NCI-H446 (cell line): ENCODE measurements at places on chromosomes 1 and 21.

- DNase-seq, result no peak
Measured at GRCh38 chr1:19765623-19766022, 34.1 kb downstream of the TMCO4 start.

DNA sequence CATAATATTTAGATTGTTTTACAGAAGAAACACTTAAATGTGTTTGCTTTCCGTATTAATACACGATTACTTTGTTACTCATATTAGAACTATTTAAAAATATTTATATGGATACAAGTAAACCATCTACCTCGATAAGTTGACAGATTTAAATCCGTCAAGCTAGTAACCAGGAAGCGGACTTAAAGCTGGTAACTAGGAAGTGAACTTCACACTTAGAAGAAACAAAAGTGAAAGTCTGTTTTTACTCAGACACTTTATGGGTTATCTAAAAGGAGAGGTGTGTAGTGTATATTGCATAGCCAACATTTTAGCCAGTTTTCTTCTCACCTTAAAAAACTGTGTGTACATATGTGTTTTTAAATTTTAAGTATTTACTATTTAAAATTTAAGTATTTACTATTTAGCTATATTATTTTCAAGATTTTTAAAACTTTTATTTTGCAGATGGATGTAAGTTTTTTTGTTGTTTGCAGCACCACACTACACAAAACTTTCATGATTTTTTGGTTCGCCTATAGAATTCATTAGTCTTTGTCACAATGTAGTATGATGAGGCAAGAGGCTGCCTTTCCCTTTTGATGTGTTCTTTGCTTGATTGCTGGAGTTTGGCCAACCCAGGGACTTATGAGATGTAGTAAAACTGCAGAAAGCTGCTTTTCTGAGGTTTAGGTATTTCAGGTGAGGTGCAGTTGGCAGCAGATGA is 2.7 kb downstream of the USP25 start:
- DNase-seq, result peak; percentile 6

GRCh38 chr1:192577145-192578140 is 1.9 kb downstream of the RGS1 start:
- DNase-seq, result no peak

DNA sequence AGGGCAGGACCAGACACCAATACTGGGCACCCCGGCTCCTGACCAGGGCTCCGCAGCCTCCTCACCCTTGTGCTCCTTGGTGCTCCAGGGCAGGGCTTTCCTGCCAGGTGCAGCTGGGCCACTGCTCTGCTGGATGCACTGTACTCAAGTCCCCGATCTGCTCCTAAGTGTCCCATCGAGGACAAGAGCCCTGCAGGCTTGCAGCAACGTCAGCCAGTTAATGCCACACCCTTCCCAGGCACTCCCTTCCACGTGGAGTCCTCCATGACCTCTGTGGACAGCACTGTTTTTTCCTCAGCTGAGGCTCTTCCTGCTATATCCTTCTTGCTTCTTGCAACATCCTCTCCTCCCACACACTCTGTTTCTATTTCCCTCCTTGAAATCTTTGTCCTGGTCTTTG is 94.0 kb upstream of the NGF start:
- DNase-seq, result no peak

GRCh38 chr1:4108758-4109627 is 208.9 kb upstream of the C1orf174 start:
- DNase-seq, result no peak

DNA sequence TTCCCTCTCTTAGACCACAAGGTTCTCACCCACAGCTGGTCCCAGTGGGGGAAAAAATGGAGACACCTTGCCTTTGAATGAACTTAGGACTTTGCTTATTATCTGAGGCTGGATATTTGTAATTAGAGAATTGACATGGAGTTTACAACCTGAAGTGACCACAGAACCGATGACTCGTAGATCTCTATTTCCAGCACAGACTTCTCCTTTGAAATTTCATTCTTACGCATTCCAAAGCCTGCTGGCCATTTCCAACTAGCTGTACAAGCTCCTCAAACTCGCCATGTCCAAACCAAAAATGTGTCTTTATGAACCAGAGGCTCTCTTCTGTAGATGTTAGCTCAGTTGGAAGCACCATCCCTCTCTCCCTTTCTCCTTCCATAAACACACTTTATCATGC is 12.0 kb downstream of the RAB7B start:
- DNase-seq, result no peak

DNA sequence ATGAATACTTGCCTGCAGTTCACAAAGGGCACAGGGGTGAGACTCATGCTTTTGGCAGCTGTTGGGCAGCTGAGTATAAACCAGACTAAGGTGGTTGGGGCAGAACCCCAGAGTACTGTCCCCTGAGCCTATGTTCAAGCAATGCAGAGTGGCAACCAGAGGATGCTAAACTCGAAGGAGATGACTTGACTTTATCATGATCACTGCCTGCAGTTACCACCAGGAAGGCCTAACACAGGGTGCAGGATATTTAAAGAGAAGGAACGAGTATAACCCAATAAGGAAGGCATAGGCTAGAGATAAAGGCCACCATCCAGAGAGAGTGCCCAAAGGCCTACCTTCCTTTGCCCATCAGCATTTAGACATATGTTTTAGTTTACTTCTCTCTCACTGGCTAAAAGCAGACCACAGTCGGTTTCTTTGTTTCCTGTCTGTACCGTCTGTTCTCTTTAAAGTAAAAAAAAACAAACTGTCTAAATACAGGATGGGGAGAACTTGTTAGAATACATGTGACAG is 83.3 kb downstream of the MPZL1 start:
- DNase-seq, result no peak

DNA sequence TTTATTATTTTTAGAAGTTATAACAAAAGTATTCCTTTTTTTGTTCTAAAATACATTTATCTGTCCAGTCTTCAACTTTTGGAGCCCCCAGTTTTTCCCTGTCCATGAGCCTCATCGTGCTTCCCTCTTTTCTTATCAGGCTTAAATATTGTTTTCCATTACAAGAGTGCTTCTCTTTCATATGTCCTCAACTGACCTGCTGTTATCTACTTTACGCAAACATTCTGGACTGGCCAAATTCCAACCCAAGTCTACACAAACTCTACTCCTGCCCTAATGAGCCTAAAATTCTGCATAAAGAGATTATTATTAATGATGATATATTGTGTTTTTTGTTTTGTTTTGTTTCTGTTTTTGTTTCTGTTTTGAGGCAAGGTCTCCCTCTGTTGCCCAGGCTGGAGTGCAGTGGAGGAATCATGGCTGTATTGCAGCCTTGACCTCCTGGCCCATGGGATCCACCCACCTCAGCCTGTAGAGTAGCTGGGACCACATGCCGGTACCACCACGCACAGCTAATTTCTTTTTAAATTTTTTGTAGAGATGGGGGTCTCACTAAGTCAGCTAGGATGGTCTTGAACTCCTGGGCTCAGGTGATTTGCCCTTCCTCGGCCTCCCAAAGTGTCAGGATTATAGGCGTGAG is 318.8 kb upstream of the NEGR1 start:
- no peak for DNase-seq

GRCh38 chr1:31502926-31503511 is 73.3 kb upstream of the TINAGL1 start:
- no peak for DNase-seq

DNA sequence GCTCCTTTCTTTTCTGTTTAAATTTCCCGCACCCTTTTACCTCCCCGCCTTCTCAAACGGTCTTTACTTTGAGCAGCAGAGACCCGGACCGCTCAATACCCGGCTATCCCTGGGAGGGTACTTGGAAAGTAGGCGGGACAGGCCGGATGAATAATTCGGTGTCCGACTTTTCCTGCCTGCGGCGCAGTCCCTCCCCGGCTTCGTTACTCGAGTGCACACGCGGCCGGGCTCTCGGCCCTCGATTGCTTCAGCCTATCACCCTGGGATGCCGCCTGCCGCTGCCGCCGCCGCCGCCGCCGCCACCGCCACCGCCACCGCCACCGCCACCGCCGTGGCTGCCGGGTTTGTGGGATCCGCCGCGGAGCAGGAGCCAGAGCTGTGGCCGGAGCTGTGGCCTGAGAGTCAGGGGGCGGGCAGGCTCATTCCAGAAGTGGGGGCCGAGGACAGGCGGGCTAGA is 382 bp upstream of the RASAL2 start:
- peak; percentile 93 for DNase-seq

- no peak for DNase-seq
Measured at GRCh38 chr21:38507374-38507942, 9.2 kb upstream of the ERG start.

- no peak for DNase-seq
Measured at GRCh38 chr1:183821309-183821888, 16.5 kb downstream of the RGL1 start.

GRCh38 chr1:92599184-92599583 is 112.5 kb upstream of the GFI1 start:
- DNase-seq, result no peak

GRCh38 chr1:50846224-50846839 is 113.7 kb downstream of the FAF1 start:
- DNase-seq, result no peak

GRCh38 chr1:23444104-23444533 is 19.6 kb upstream of the TCEA3 start:
- DNase-seq, result no peak

DNA sequence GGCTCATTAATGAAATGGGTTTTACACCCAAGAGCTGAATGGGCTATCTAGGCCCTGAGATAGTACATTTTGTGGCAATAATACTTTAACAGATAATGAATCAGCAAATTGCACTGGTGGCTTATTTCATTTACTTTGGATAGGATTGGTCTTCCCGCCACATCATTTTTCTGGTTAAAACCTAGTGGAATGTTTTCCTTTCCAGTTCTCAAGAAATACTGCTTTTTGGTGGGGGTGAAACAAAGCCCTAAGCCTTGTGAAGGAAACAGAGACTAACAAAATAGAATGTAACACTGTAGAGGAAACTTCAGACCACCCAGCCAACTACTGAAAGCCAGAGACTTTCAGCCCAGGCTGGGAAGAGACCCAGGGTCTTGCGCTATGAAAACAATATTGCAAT is 172.2 kb downstream of the HHIPL2 start:
- no peak for DNase-seq

GRCh38 chr1:22137004-22137720 is 5.7 kb downstream of the WNT4 start:
- DNase-seq, result no peak

- DNase-seq, result no peak
Measured at GRCh38 chr1:226870401-226871279, at the start of gene PSEN2. TSS of gene PSEN2 (plus strand) at chr1:226870616. CDS start at chr1:226881908, 11,292 bp downstream.

- no peak for DNase-seq
Measured at GRCh38 chr1:240084337-240084736, 7.3 kb upstream of the FMN2 start.

- no peak for DNase-seq
Measured at GRCh38 chr1:54567961-54568360, 19.9 kb downstream of the ACOT11 start.

DNA sequence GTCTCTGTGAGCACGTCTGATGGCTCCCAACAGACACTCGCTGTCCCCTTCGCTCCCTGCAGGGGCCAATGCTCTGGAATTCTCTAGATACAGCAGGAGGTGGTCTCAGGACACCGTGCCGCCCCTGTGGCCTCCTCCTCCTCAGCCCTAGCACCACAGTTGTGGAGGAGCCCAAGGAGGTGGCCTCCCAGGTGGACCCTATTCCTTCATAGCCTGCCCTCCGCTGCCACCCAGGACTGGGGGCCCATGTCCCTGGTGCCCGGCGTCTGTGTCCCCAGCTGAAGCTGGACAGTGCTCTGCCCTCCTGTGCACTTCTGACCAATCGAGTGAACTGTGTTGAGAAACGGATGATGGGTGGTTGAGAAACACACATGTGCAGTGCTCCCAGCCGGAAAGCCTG is 149.8 kb upstream of the ARHGEF16 start:
- DNase-seq, result no peak

DNA sequence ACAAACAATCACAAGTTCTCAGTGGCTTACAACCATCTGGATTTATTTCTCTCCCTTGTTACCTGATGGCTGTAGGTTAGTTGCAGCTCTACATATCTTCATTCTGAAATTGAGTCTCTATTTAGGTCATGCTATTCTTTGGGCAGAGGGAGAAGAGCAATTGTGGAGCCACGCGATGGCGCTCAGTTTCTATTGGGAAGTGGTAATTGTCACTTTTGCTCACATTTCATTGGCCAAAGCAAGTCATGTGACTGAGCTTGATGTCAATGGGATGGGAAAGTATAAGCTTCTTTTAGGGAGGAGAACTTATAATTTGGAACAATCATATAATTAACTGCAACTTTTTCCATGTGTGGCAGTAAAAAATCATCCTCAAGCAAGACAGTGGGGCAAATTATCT is 166.5 kb downstream of the LMO4 start:
- no peak for DNase-seq

DNA sequence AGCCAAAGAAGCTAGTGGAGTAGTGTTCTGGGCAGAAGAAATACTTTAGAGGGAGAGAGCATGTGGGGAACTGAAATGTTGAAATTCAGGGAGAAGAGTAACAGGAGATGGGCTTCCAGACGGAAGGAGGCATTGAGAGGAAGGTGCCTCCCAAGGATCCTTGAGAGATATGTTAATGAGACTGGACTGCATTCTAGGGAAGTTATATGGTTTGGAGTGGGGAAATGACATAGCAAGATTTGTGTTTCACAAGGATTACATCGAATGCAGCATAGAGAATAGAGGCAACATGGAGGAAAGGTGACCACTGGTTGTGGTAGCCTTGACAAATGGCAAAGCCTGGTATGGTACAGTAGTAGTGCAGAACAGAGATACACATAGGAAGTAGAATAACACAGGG is 160.5 kb upstream of the HMCN1 start:
- DNase-seq, result no peak

- peak; percentile 37 for DNase-seq
Measured at GRCh38 chr1:64246294-64246917, 43.0 kb downstream of the UBE2U start.

DNA sequence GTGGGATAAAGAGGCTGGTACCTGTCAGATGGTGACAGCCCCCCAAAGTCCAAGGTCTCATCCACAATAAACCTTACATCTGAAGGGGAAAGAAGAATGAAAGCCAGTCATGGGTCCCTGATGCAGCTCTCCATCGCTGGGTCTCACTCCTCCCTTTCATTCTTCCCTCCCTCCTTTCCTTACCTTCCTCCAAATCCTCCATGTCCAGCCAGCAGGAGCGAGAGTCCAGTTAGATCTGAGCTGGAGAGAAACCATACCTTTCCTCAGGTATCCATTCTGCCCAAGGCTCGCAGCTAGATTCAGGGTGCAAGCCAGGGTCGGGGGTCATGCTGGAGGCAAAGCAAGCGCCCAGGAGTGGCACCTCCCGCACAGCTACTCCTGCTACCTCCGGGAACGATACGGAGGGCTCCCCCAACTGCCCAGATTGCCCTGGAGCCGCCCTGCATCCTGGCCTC is 421 bp downstream of the PSRC1 start:
- DNase-seq, result no peak

DNA sequence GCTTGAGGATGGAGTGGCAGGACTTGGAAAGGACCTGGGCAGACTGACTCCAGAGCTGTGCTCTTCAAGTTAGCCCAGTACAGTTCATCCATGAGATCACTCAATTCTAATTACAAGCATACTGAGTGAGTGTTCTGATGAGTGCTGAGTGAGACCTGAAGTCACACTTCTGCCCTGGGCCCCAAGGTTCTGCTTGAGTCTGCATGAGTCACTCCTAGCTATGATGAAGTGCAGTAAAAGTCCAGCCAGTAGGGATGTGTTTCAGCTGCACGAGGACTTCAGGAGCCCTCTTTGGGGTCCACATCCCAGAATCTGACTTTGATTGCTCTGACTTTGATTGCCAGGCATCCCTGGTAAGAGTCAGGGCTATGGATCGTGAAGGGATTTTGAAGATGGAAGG is 35.8 kb downstream of the PLEKHA6 start:
- DNase-seq, result no peak

GRCh38 chr1:107530543-107530942 is 389.7 kb downstream of the NTNG1 start:
- no peak for DNase-seq
